ENCODE measurements at places on chromosomes 3 and 15.

DNA sequence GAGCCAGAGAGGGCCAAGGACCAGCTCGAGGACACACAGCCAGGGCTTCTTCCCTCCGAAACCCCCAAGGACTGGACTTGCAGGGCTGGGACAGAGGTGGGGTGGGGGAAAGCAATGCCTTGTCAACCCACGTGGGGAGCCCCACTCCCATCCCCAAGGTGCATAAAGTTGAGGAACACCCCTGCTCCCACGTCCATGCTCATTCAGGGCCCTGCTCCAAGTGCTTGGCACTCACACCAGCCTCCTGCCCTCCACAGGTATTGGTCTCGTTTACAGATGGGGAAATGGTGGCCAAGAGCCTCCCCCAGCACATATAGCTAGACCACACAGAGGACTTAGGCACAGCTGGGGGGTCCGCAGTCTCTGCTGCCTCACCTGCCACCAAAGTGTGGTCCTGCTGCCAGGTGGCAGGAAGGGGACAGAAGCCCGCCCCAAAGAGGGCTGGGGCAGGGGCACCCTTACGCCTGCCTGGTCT, 50.5 kb upstream of the CSPG4 start:
- DNase-seq: no peak

GRCh38 chr3:128591738-128592426, 58.7 kb downstream of the RPN1 start:
- DNase-seq: no peak

GRCh38 chr3:195159814-195160165, 111.2 kb downstream of the XXYLT1 start:
- no peak for DNase-seq

- DNase-seq: no peak
Observed at GRCh38 chr3:52053307-52054304, 2.8 kb downstream of the DUSP7 start.

GRCh38 chr15:43913026-43913780, 86.4 kb downstream of the WDR76 start:
- no peak for DNase-seq

DNA sequence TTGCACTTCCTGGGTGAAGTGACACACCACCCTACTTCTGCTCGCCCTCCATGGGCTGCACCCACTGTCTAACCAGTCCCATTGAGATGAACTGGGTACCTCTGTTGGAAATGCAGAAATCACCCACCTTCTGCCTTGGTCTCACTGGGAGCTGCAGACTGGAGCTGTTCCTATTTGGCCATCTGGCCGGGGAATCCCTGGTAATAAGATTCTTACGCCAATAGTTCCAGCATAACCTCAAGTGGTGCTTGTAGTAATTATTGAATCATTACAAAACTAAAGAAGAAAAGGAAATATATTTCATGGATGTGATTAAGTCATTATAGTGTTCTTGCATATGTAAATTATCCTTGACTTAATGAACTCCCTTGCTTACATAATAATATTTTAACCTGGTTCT, 841.9 kb downstream of the CADM2 start:
- DNase-seq: no peak

- no peak for DNase-seq
Observed at GRCh38 chr15:74196175-74196574, 6.4 kb downstream of the STRA6 start.
